Activated naive CD4-positive, alpha-beta T cell treated with anti-CD3 and anti-CD28 coated beads for 36 hours (primary cell): ENCODE measurements at places on chromosomes 11 and 22.

GRCh38 chr11:128412847-128413791, 174.2 kb downstream of the ETS1 start:
- no peak overlapping the region for H3K4me3 ChIP-seq
- peaks cover 72% of the 10 kb centered on the region for H3K4me1 ChIP-seq
- H3K27ac ChIP-seq = peak overlapping the region; percentile 2
- no peaks in the 10 kb centered on the region for H3K27me3 ChIP-seq
- no peak for DNase-seq

DNA sequence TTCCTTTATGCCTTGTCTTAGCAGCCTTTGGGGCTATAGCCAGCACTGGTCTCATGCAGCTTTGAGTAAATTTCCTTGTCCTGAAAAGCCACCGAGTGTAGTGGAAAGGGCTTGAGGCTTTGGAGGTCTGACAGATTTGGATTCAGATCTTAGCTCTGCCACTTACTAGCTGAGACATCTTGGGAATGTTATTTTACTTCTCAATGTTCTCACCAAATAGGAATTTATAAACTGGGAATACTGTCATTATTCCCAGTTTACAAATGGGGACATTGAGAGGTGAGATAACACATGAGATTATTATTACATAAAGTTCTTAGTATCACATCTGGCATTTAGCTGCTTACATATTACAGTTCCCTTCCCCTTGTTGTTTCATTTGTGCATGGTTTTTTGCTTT, 95.5 kb downstream of the COMMD9 start:
- H3K27me3 ChIP-seq = peaks cover 2% of the 10 kb centered on the region
- no peak overlapping the region for H3K4me3 ChIP-seq
- DNase-seq = no peak
- H3K27ac ChIP-seq = no peak overlapping the region

GRCh38 chr11:69667619-69668604, 7.2 kb downstream of the LTO1 start:
- no peaks in the 10 kb centered on the region for H3K27me3 ChIP-seq
- no peak overlapping the region for H3K4me3 ChIP-seq
- H3K27ac ChIP-seq = no peak overlapping the region
- peaks cover 22% of the 10 kb centered on the region for H3K36me3 ChIP-seq
- no peak for DNase-seq
- H3K4me1 ChIP-seq = peaks cover 7% of the 10 kb centered on the region

- H3K36me3 ChIP-seq = no peaks in the 10 kb centered on the region
- no peak overlapping the region for H3K27ac ChIP-seq
- H3K4me1 ChIP-seq = no peaks in the 10 kb centered on the region
- DNase-seq = no peak
- no peaks in the 10 kb centered on the region for H3K27me3 ChIP-seq
These were observed 138.2 kb upstream of the TENM4 start for GRCh38 chr11:79579063-79579462.

- peaks cover 12% of the 10 kb centered on the region for H3K27me3 ChIP-seq
- no peak overlapping the region for H3K4me3 ChIP-seq
- no peak overlapping the region for H3K27ac ChIP-seq
These were observed 12.9 kb downstream of the OR51L1 start for GRCh38 chr11:5007561-5007960.

DNA sequence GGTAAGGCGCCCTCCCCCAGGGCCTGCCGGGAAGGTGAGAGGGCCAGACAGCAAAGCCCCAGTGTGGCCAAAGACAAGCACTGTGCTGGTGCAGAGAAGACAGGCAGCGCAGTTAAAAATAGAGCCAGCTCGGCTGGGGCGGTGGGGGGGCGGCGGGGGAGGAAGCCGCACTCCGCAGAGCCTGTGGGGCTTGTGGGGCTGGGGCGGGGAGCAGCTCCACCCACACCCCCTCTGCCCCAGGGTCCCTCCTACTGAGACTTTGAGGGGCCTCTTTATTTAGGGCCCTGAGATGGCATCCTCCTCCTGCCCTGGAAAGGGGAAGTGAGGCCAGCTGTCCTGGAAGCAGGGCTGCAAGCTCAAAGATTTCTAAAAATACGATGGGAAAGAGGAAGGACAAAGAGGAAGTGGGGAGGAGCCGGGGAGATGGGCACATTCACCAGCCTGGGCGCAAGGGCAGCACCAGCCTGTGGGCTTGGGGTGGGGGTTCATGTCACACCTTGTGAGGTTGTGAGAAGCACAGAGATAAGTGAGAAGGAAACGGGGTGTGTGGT, 2.6 kb downstream of the CYTH4 start:
- H3K4me3 ChIP-seq = peak overlapping the region; percentile 85
- H3K27me3 ChIP-seq = no peaks in the 10 kb centered on the region
- peaks cover 9% of the 10 kb centered on the region for H3K36me3 ChIP-seq
- peak overlapping the region; percentile 97 for H3K27ac ChIP-seq

DNA sequence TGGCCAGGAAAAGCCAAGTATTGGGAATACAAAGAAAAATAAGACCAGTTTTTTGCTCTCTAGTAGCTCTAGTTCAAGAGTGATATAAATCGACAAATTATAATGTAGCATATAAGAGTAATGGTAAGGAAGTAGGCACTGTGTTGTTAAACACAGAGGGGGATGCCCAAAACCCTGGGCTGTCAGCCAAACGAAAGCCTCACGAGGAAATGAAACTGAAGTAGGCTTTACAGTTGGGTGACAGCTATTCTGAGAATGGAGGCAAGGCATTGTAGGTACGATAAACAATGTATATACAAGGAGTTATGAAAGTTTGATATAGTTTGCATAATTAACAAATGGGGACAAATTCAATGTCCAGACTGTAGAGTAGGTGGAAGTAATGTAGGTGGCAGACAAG, 176.4 kb downstream of the FAM181B start:
- H3K4me1 ChIP-seq = no peaks in the 10 kb centered on the region
- H3K4me3 ChIP-seq = no peak overlapping the region
- H3K27me3 ChIP-seq = no peaks in the 10 kb centered on the region
- no peak overlapping the region for H3K27ac ChIP-seq
- DNase-seq = peak; percentile 5

GRCh38 chr11:78975081-78975480, 400.4 kb upstream of the NARS2 start:
- no peaks in the 10 kb centered on the region for H3K36me3 ChIP-seq
- no peak for DNase-seq
- peaks cover 6% of the 10 kb centered on the region for H3K27me3 ChIP-seq
- no peaks in the 10 kb centered on the region for H3K4me1 ChIP-seq
- no peak overlapping the region for H3K27ac ChIP-seq
